ENCODE measurements at places on chromosomes 7 and 10.

DNA sequence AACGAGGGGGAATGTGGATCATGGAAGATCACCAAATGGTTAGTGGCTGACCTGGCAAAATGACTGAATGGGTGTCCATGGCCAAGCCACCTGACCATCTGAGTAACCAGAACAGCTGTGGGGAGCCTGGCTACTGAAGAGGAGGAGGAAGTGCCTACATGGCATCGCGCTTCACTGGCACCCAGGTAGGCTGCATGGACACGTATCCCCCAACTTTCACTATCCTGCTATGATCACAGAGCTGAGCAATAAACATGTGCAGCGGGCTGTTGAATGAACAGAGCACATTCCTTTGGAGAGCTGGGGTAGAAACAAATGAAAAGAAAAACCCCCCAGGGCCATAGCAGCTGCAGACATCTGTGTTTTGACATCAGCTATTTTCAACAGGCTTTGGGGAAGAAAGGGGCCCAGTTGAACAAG lies 6.5 kb downstream of the AKR1B1 start:
- DNase-seq: no peak

- DNase-seq: no peak
Observed at GRCh38 chr7:36128448-36129047, 24.5 kb upstream of the EEPD1 start.

DNA sequence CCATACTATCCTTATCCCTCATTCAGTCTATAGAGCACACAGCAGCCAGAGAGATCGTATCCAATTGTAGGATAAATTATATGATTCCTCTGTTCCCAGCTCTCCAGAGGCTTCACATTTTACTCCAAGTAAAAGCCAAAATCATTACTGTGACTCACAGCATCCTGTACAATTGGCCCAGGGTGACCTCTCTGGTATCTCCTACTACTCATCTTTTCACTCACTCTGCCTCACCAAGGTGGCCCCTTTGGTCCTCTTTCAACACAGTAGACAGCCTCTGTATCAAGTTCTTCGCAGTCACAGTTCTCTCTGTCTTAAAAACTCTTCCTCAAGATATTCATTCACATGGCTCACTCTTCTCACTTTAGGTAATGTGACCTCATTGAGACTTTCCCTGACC lies 72.6 kb upstream of the LSM8 start:
- no peak for DNase-seq

DNA sequence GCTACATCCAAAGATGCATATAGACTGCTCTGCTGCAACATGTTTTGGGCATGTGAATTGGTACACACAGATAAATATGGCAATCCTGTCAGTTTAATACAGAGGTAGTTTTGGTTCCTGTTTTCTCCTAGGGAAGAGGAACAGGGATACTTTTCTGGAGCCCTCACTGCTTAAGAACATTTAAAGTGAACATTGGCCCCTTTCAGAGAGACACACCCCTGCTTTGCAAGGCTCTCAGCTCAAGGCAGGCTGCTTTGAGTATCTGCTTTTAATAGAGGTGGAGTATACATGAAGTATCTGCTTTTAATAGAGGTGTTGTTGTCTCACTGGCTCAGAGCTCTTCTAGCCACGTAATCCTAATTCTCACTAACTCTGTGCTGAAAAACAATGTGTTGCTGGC lies 38.9 kb downstream of the CYP51A1 start:
- no peak for DNase-seq

DNA sequence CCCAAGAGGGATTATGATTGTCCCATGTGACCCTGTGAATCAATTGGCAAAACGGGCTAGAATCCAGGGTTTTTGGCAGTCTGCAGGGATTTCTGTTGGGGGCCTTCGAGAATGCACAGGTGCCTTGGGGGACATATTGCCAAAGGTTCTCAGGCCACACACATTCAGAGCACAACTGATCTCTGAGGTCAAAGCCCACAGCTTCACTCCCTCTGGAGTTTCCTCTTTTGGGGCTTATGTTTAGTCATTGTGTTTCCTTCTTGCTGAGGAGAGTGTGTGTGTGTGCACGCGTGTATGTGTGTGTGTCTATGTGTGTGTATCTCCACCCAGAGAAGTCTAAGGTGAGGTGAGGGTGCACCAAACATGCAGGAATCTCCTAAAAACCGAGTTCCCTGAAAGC lies 8.8 kb downstream of the PPIF start:
- DNase-seq: no peak

GRCh38 chr10:30185916-30186315 lies 126.5 kb upstream of the JCAD start:
- DNase-seq: no peak
